ENCODE measurements at places on chromosomes 5 and 9. TPM values are rescaled to one million over a fixed set of nuclear protein-coding genes. Genes with fewer than 3 reads are reported as not detected.
A peak's percentile ranks its signal among the peaks of the same experiment; 100 is the strongest.

DNA sequence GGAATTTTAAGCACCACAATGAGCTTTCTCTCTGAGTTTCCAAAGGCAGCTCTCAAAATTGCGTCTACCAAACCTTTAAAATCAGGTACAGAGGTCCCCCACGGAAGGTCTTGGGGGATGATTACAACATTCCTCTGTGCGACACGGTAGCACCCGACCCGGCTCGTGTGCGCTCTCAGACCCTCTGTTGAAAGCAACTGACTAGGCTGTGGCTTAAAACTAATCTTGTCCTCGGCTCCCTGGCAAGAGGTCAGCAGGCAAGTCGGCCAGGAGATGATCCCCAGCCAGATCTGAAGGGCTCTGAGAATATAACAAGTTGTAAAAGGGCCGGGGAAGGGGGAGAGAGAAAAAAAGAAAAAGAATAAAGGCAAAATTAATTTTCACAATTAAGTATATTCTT lies 92.6 kb upstream of the LMX1B start:
- no peaks in the 10 kb centered on the region for H3K4me1 ChIP-seq
- H3K27ac ChIP-seq = no peak overlapping the region
- H3K27me3 ChIP-seq = peaks cover 9% of the 10 kb centered on the region

DNA sequence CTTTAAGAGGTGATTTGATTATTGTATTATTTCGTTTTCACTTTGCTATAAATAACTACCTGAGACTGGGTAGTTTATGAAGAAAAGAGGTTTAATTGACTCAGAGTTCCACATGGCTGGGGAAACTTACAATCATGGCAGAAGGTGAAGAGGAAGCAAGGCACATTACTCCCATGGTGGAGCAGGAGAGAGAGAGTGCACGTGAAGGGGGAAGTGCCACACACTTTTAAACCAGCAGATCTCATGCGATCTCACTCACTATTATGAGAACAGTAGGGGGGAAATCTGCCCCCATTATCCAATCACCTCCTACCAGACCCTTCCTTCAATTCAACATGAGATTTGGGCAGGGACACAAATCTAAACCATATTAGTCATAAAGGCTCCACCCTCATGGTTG lies 36.1 kb upstream of the NDFIP1 start:
- no peaks in the 10 kb centered on the region for H3K36me3 ChIP-seq
- H3K27ac ChIP-seq = no peak overlapping the region
- no peak overlapping the region for H3K4me3 ChIP-seq
- no peaks in the 10 kb centered on the region for H3K4me1 ChIP-seq
- no peak for DNase-seq

EPB41L4A gene
- total RNA-seq = 3.3 TPM

DNA sequence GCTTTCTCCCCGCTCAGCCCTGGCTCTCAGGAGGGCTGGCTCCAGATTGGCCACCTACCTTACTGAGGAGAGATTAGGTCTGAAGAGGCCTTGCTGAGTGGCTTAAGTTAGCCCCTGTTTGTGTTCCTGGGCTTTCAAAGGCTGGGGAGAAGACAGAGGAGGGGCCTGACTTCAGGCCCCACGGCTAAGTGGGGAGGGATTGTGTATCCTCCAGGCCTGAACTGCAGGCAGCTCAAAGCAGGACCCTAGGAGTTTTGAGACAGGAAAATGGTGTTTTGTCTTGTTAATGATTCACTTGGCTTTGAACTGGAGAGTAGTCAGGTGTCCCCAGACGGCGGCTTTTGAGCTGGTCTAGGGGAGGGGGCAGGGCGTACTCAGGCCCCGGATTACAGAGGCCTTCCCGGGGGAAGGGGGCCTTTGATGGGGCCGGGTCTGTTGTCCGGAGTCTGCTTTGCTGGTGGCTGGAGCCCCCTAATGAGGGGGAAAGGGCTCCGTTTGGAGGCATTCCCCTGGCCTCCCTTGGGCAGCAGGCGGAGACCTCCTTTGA lies 162.0 kb upstream of the SMIM23 start:
- H3K4me1 ChIP-seq = no peaks in the 10 kb centered on the region
- H3K36me3 ChIP-seq = no peaks in the 10 kb centered on the region
- no peak overlapping the region for H3K4me3 ChIP-seq

TMEM174 gene
- not detected for total RNA-seq

NCS1 gene
- total RNA-seq = 0.70 TPM

DNA sequence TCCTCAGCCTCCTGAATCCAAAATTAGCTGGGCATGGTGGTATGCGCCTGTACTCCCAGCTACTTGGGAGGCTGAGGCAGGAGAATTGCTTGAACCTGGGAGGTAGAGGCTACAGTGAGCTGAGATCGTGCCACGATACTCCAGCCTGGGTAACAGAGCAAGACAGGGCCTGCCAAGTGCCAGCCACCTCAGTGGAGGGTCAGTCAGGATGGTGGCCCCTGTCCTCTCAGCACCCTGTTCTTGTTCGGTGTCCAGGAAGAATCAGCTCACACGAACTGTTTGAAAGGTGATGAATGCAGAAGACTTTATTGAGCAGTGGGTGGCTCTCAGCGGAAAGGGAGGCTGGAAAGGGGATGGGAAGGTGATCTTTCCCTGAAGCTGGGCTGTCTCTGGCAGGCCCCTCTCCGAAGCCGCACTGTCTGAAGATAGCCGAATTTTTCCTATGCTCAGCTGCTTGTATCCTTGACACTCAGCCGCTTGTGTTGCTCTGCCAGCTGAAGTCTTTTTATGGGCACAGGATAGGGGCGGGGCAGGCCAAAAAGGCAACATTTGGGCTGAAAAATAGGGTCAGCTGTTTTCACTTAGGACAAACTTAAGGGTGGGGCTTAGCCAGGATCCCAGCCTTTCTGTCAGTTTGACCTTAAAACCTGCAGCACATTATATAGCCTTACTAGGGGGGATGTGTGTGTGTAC lies 50.9 kb downstream of the UBE2R2 start:
- no peaks in the 10 kb centered on the region for H3K27me3 ChIP-seq
- no peak for DNase-seq
- no peak overlapping the region for H3K27ac ChIP-seq
- H3K4me3 ChIP-seq = no peak overlapping the region
- peaks cover 4% of the 10 kb centered on the region for H3K4me1 ChIP-seq

FOXD1 gene
- total RNA-seq = 3.3 TPM

GRCh38 chr9:124758061-124758460 lies 13.1 kb downstream of the NR6A1 start:
- DNase-seq = no peak
- no peaks in the 10 kb centered on the region for H3K4me1 ChIP-seq
- H3K27ac ChIP-seq = no peak overlapping the region
- H3K36me3 ChIP-seq = no peaks in the 10 kb centered on the region
- H3K4me3 ChIP-seq = no peak overlapping the region
- H3K27me3 ChIP-seq = no peaks in the 10 kb centered on the region

GRCh38 chr5:99061711-99062110 lies 132.9 kb upstream of the CHD1 start:
- no peaks in the 10 kb centered on the region for H3K4me1 ChIP-seq
- no peak overlapping the region for H3K27ac ChIP-seq
- no peaks in the 10 kb centered on the region for H3K36me3 ChIP-seq
- no peaks in the 10 kb centered on the region for H3K27me3 ChIP-seq

- no peak overlapping the region for H3K27ac ChIP-seq
- H3K4me1 ChIP-seq = no peaks in the 10 kb centered on the region
- no peaks in the 10 kb centered on the region for H3K27me3 ChIP-seq
- DNase-seq = no peak
- H3K4me3 ChIP-seq = no peak overlapping the region
Observed at GRCh38 chr5:176732736-176733405, 77.5 kb upstream of the UNC5A start.

- no peaks in the 10 kb centered on the region for H3K36me3 ChIP-seq
- H3K4me3 ChIP-seq = no peak overlapping the region
- H3K27me3 ChIP-seq = no peaks in the 10 kb centered on the region
- H3K4me1 ChIP-seq = no peaks in the 10 kb centered on the region
Observed at GRCh38 chr9:4309806-4310205, 9.9 kb upstream of the GLIS3 start.

- peak overlapping the region; percentile 49 for H3K4me3 ChIP-seq
- no peaks in the 10 kb centered on the region for H3K4me1 ChIP-seq
- no peak overlapping the region for H3K27ac ChIP-seq
- H3K27me3 ChIP-seq = no peaks in the 10 kb centered on the region
- DNase-seq = no peak
Observed at GRCh38 chr5:139708877-139709581, 60.9 kb downstream of the CXXC5 start.

FBXL7 gene
- total RNA-seq = 5.8 TPM

DNA sequence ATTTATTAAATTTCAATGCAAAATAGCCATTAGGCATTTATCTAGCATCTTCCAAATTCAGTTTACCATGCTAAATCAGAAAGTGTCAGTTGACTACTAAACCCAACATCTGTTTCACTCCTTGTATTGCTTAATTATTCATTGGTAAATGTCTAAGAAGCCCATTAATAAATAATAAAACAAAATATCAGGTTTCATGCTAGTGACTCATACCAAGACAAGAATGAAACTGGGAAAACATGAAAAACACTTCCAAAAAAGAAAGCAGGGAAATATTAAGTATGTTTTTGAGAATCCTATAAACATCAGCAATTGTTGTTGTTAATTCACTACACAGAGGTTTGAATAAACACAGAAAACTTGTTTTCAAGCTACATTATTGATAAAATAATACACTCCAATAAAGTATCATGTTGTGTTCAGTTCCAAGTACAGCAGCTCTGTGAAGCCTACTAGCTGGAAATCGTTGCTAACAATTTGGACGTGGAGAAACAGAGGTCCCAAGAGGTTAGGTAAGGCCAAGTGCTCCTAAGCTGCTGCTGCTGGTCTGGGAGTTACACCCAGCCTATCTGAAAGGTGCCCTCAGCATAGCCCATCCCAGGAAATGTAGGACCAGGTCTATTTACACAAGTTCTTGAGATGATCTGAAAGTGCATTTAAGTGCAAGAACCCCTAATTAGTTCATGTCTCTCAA lies 78.8 kb downstream of the GNAQ start:
- H3K36me3 ChIP-seq = no peaks in the 10 kb centered on the region
- H3K27ac ChIP-seq = peak overlapping the region; percentile 6
- no peak for DNase-seq
- H3K4me3 ChIP-seq = no peak overlapping the region
- no peaks in the 10 kb centered on the region for H3K27me3 ChIP-seq

TRMO gene
- total RNA-seq = 25.7 TPM

DNA sequence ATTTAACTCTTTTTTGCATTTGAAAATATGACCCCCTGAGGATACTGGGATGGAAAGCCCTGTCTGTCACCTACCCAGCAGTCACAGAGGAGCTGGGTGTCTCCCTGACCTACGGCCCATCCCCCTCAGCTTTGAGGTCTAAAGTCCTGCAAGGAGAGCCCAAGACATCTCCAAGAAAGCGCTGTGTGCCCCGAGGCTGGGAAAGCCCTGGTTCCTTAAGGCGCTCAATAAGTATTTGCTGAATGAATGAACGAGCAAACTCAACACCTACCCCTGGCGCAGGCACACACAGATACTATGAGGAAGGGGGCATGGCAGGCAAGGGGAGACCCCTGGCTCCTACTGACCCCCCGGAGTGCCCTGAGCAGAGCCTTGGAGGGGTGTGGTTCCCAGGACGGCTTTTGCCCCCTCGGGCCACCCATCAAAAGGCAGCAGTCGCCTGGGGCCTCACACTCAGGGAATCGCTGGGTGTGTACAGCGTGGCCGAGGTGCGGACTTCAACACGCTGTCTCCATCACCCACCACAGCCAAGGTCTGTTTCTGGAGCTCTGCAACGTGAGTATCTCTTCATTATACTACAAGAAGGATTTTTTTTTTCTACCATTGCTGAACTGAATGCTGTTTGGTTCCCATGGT lies 211.6 kb downstream of the ERCC6L2 start:
- no peaks in the 10 kb centered on the region for H3K4me1 ChIP-seq
- H3K27ac ChIP-seq = no peak overlapping the region
- H3K36me3 ChIP-seq = no peaks in the 10 kb centered on the region
- H3K27me3 ChIP-seq = no peaks in the 10 kb centered on the region
- DNase-seq = no peak
- H3K4me3 ChIP-seq = no peak overlapping the region

CAAP1 gene
- 20.6 TPM for total RNA-seq

DNA sequence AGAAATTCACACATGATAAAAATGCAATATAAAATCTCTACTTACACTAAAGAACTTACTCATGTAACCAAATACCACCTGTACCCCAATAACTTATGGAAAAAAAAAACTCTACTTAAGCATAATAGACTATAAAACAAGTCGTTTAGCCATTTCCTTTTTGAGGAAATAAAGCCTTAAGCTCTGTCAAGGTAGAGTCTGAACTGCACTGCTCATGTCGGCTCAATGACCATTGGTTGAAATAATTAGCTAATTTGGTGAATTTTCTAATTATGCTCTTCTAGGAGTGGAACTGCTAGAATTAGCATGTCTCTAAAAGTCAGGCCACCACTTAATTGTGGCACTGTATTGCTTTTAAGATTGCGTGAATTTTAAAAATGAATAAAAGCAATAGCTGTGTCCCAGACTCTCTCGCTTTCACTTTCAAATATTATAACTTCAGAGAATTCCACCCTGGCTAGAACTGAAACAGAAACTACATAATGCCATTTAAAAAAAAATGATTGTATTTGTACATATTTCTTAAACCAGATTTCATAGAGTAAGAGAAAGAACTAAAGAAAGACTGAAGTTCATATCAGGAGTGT lies 113.0 kb upstream of the PCA3 start:
- H3K27ac ChIP-seq = no peak overlapping the region
- H3K4me3 ChIP-seq = no peak overlapping the region
- H3K27me3 ChIP-seq = no peaks in the 10 kb centered on the region
- H3K4me1 ChIP-seq = no peaks in the 10 kb centered on the region
- no peaks in the 10 kb centered on the region for H3K36me3 ChIP-seq

DNA sequence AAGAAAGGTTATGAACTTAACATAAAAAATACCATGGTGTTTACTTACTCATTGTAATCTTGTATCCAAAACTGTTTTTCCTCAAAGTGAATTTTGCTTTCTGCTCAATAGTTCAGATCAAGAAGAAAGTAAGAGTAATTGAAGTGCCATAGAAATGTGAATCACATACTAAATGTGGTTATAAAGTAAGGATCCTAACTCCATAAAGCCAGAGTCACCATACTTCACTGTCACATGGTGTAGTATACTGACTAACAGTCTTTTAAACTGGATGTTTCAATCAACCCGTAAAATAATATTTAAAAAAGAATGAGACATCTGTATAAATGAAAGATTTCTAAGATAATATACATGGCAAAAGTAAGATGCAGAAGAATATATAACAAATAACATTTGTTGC lies 72.1 kb downstream of the NIPBL start:
- DNase-seq = no peak
- no peaks in the 10 kb centered on the region for H3K27me3 ChIP-seq
- no peak overlapping the region for H3K27ac ChIP-seq
- no peak overlapping the region for H3K4me3 ChIP-seq
- H3K4me1 ChIP-seq = no peaks in the 10 kb centered on the region
- H3K36me3 ChIP-seq = no peaks in the 10 kb centered on the region

GPRIN1 gene
- total RNA-seq = 1.5 TPM

GABRA1 gene
- not detected for total RNA-seq

GRCh38 chr5:116370149-116370548 lies 204.5 kb downstream of the SEMA6A start:
- H3K4me1 ChIP-seq = no peaks in the 10 kb centered on the region
- H3K4me3 ChIP-seq = no peak overlapping the region
- no peak overlapping the region for H3K27ac ChIP-seq

PROB1 gene
- total RNA-seq = 0.18 TPM

DNA sequence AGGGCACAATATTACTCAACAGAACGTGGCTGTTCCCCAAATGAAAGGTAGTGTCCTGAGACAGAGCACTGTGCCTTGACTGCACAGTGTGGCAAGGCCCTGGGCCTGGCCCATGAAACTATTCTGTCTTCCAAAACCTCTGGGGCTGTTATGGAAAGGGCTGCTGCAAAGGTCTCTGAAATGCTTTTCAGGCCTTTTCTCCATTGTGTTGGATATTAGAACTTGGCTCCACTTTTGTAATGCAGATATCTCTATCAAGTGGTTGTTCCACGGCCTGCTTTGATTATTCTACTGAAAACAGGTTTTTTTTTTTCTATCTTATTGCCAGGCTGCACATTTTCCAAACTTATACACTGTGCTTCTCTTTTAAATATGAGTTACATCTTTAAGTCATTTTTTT lies 777.5 kb upstream of the TYRP1 start:
- H3K27me3 ChIP-seq = no peaks in the 10 kb centered on the region
- H3K27ac ChIP-seq = no peak overlapping the region
- no peak for DNase-seq
